ENCODE measurements at places on chromosomes 13 and 19.

GRCh38 chr13:48232420-48233045 is 473 bp upstream of the ITM2B start:
- H3K27ac ChIP-seq: no peak overlapping the region
- peak; percentile 4 for DNase-seq
- H3K27me3 ChIP-seq: no peaks in the 10 kb centered on the region
- H3K36me3 ChIP-seq: no peaks in the 10 kb centered on the region

DNA sequence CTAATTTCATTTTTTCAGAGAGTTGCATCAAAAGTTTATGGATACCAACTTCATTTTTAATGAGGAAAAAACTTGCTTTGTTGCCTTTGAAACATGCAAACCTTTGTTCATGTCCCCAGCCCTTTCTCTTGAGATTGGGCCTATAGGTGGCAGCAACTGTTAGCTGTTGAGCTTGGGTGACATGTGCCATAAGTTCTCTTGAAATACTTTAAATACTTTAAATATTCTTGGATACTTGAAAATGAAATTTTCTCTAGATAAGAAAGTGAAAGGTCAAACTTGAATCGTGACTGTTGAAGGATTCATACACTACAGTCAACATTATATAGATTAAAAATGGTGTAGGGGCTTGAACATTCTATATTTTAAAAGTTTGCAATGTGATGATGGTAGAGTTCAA is 294.9 kb downstream of the NDFIP2 start:
- peaks cover 21% of the 10 kb centered on the region for H3K4me1 ChIP-seq
- H3K27me3 ChIP-seq: no peaks in the 10 kb centered on the region
- peak; percentile 73 for DNase-seq
- no peaks in the 10 kb centered on the region for H3K36me3 ChIP-seq
- no peak overlapping the region for H3K4me3 ChIP-seq

DNA sequence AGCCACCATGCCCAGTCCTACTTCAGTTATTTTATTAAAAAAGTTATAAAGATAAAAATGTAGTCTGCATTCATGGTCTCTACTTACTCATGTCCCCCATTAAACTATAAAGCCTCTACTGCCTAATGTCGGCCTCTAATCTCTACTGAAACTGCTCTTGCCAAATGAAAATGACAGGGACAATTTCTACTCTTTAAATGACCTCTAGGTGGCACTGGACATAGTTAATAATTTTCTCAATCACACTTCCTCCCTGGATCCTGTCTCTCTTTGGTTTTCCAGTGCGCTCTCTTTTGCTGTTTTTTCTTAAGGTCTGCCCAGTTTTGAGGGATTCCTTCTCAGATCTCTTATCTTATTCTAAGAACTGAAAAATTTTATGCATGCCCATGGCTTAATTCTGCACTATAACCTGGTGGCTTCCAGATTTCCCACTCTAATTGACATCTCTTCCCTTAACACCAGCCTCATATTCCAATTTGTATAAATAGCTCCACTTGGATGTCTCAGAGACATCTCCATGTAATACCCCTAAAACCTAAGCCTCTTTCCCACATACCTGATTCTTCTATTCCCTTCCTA is 54.3 kb downstream of the MTMR6 start:
- no peaks in the 10 kb centered on the region for H3K4me1 ChIP-seq
- no peak overlapping the region for H3K27ac ChIP-seq
- no peak overlapping the region for H3K4me3 ChIP-seq
- no peaks in the 10 kb centered on the region for H3K36me3 ChIP-seq
- peaks cover 14% of the 10 kb centered on the region for H3K27me3 ChIP-seq

DNA sequence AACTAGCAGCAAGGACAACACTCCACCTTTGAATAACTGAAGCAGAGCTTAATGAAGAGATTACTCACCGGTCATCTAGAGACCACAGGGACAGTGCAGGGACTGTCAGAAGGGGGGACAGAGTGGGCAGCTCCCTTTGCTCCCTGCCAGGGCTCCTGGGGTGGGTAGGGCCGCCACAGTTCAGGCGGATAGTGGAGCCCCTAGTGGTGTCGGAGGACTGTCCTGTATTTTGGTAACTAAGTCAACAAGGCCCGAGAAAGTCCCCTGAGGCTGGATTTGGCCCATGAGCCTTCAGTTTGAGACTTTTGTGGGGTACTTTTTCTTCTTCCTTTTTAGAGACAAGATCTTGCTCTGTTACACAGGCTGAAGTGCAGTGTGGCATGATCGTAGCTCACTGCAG is 44.6 kb downstream of the GJA3 start:
- H3K27me3 ChIP-seq: no peaks in the 10 kb centered on the region
- no peaks in the 10 kb centered on the region for H3K36me3 ChIP-seq
- no peak overlapping the region for H3K4me3 ChIP-seq

DNA sequence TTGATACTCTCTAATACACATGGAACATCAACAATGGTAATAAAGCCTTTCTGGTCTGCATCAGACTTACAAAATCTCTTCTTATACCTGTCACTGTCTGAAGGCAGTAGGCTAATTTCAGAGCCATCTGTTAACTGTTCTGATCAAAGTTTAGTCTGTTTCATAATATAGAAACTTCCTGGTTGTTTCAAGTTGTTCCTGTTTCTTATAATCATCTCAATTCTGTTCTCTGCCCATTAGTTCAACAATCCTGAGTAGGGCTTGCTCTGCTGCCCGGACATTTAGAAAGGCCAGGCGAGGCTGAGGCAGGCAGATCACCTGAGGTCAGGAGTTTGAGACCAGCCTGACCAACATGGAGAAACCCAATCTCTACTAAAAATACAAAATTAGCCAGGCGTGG is 5.4 kb upstream of the ZSCAN5A start:
- H3K27ac ChIP-seq: no peak overlapping the region
- peaks cover 25% of the 10 kb centered on the region for H3K27me3 ChIP-seq
- DNase-seq: no peak
- peaks cover 6% of the 10 kb centered on the region for H3K4me1 ChIP-seq
- no peak overlapping the region for H3K4me3 ChIP-seq
- no peaks in the 10 kb centered on the region for H3K36me3 ChIP-seq
